ENCODE measurements at places on chromosomes 5 and 9.
A peak's percentile ranks its signal among the peaks of the same experiment; 100 is the strongest.

DNA sequence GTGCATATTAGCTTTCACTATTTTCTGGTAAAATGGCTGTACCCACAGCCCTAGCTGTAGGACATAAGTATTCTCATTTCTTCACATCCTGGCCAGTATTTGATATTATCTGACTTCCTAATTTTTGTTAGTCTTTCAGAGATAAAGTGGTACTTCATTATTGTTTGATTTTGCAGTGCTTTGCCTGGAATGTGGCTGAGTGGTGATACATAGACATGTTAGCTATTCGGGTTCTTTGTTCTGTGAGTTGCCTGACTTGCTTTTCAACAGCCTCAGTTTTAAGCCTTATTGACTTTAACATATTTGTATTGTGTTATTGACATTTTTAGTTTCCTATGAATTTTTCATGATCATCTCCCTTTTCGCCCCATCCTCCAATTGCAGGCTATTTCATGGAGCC is 161.1 kb downstream of the GABBR2 start:
- DNase-seq, result no peak

DNA sequence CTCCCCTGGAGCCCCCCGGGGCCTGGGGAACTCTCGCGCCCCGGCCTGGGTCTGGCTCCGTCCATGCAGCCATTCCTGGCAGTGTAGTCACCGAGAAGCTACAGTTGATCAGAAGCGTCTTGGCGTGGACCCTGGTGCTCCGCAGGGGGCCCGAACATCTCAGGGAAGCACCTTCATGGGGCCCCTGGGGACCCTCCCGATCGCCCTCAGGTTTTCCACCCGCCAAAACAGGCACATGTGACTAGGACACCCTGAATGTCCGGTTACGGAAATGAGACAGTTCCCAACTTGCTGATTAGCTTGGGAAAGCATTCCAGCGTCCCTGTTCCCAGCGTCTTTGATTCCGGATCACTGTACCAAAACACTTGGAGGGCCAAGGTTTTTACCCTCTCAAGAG is 472 bp downstream of the FBXO4 start:
- DNase-seq, result peak; percentile 9

- no peak for DNase-seq
These were observed 31.3 kb downstream of the ANXA1 start for GRCh38 chr9:73182928-73183327.

GRCh38 chr9:88747768-88748167 is 212.8 kb downstream of the NXNL2 start:
- no peak for DNase-seq

DNA sequence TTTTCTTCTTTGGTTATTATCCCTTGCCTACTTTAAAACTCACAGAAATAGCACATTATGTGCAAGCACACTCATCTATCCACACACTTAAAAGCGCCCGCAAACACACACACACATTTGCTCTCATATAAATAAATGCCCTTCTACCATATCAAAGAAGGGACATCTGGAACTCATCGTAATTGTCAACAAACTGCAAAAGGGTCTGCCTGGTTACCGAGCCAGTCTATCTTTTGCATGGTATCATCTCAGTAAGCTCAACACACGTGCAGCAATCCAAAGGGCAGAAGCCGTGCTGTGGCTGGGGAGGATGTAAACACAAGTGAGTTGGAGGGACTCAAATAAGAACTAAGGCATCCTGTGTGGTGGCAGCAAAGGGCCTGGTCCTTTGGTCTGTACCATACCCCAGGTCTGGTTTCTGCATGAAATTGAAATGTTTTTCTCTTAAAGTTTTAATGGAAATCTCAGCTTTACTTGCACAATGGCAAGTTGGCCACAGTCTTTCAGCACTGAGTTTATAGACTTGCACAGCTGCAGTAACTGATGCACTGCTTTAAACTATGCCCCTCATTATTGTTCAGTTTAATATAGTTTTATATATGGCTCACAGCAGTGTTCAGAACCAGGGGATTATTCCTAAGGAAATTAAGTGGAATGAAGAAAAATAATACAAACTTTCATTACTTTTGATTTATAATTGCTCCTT is 331.0 kb downstream of the ADAMTS6 start:
- DNase-seq, result no peak

GRCh38 chr5:65127161-65127901 is 354.4 kb downstream of the ADAMTS6 start:
- no peak for DNase-seq

DNA sequence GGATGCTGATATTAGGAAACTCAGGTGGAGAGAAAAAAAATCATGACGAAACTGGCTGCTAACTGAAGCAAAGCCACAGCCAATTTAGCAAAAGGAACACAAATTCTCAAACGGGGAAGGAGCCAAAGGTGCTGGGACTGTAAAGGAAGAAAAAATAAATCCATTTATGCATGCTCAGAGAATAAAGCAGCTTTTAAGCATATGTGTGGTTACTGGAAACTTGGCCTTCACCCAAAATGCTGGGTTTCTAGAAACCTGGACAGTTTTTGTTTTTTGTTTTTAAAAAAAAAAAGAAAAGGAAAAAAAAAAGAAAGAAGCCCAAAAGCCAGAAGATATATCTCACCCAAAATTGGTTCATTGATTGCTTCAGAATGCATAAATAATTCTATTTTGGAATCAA is 8.0 kb downstream of the WHRN start:
- no peak for DNase-seq

Data from neuronal stem cell (in vitro differentiated cells).